ENCODE measurements at places on chromosomes 1 and 21. TPM values are rescaled to one million over a fixed set of nuclear protein-coding genes. Genes with fewer than 3 reads are reported as not detected.

GRCh38 chr1:168260393-168260792 lies 20.3 kb upstream of the TBX19 start:
- no peak for DNase-seq

- DNase-seq: no peak
Observed at GRCh38 chr1:18145851-18146618, 38.4 kb downstream of the IGSF21 start.

- no peak for DNase-seq
Observed at GRCh38 chr1:65773391-65774123, 19.1 kb upstream of the PDE4B start.

DNA sequence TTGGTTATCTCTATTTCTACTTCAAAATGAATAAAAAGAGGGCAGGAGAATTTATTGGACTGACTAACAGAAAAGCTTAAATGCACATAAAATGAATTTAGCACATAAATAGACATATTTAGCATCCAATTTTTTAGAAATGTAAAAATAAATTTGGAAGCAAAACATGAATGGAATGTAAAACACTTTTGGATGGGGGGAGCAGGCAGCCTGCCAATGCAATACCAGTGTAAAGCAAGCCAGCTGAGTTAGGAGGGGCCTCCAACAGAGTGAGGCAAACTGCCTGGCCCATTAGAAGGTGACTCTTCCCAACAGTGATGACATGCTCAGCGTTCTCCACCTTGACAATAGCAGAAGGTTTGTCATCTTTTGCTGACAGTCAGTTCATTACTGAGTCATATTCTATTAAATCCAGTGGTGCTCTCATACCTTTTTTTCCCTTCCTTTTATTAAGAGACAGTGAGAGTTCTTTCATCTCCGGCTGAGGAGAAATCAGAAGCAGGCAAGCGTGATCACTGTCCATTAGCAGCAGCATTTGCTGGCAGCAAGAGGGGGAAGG lies 19.5 kb upstream of the EXO1 start:
- DNase-seq: no peak

DNA sequence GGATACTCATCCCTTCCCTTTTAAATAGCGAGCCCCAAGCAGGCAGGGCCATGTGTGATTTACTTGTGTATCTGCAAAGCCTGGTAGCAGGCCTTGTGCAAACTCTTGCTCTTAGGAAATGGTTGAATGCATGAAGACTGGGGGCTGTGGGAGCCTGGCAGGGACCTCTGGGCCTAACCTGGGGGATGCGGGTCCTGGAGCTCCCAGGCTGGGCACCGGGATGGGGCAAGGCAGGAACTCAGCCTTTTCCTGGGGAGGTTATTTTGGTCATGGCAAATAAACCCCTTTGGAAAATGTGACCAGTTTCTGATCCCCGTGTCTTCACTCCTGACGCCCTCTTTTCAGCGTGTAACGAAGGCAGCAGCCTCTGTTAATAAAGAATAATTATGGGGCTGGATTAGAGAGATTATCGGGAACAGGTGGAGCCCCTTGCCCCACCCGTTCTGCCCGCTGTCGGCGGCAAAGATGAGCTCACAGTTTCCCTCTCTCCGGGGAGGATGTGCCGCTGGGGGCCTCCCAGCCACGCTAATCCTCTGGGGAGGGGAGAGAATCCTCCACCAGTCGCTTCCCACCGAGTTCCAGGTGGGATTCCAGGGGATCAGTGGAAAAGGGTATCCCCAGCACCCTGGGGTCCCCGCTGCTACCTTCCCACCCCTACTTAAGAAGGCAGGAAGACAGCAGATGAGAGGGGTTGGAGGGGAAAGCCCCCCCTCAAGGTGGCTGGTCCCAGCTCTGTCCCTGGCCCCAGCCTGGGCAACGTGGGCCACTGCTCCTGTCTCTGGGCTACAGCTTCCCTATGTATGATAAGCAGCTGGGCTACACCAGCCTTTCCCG lies 69.7 kb upstream of the WNT4 start:
- no peak for DNase-seq

DNA sequence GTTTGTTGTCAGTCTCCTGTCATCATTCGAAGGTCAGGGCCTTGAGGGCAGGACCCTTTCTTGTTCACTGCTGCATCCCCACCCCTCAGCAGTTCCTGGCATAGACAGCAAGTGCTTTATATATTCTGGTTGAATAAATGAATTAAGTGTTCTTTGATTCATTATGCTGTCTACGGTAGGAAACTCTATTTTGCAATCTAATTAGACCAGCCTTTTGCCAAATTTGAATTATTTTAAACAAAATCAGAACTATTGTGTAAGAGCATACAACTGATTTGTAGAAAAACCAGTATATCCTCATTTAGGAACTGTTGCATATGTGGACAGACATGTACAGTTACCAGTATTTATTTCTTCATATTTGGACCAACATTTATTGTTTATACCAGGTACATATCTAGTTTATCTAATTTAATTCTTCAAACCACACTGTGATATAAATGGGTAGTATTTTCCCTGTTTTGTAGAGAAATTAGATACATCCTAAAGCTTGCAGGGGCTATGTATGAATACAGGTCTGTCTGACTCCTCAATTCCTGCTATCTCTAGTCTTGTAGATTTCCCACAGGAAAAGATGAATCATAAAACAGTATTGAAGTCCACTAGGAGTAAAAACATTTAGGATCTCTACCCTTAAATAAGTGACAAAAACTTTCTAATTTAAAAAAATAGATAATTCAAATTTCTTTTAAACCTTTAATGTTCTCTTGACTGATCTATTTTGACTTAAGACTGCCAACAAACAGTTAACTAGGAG lies 10.4 kb downstream of the MGST3 start:
- DNase-seq: no peak

DNA sequence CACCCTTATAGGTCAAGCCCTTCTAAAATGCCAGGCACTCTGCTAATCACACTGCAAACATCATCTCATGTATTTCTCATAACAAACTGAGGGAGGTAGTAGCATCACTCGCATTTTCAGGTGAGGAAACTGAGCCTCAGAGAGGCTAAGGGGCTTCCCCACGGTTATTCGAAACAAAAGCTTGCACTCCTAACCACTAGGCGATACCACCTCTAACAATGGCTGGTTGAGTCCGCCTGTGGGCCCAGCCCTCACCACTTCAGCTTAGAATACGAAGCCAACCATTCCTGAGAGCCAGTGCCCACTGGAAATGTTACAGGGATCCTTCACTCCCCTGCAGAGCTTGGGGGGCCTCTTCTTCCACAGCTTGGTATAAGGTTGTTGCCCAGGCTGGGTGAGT lies 65.3 kb upstream of the TENT5C start:
- DNase-seq: no peak

DNA sequence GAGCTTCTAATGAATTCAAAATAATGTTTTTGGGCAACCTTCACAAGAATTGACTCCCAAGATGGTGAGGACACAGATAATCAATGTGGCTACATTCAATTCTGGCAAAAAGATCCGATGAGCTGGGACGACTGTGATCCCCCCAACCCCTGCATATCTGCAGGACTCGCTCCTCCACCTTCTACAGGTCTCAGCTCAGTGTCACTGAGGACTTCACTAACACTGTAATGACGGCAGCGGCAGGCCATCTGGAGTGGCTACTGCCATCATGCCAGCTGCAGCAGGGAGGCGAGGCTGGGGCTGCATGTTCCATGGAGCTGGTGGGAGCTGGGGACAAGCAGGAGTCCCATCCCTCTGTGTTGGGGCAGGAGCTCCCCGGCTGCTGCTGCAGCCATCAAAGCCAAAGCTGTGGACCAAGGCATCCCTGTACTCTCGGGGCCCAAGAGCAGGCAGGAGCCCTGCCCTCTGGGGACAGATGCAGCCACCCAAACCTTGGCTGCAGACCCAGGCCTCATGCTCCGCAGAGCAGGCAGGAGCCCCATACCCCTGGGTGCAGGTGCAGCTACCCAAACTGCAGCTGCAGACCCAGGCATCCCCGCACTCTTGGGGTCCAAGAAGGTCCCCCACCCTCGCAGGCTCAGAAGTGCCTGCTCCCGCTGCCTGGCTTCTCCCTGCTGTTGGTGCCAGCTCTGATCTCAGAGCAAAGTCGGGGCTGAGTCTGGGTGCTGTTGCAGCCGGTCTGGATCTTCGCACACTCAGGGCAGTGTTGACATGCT lies 12.2 kb upstream of the DHRS3 start:
- DNase-seq: no peak

DNA sequence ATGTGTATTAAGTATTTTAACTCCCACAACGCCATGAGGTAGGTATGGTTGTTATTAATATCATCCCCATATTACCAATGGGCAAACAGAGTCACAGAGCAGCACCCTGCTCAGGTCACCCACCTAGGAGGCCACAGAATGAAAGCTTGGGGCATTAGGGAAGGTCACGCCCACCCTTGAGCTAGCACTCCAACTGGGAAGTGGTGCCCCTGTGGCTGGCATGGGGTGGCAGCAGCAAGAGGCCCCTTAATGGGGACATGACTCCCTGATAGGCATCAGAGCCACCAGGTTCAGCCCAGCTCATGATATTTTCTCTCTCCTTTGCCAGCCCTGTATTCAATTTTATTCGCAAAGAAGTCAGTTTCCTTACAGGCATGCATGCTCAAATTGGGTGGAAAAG lies 90.6 kb downstream of the DMRTB1 start:
- DNase-seq: no peak

GRCh38 chr1:25599969-25600610 lies 16.5 kb upstream of the MAN1C1 start:
- DNase-seq: no peak

- no peak for DNase-seq
Observed at GRCh38 chr1:41851589-41851988, 67.1 kb downstream of the HIVEP3 start.

GRCh38 chr1:119428991-119429390 lies 14.0 kb downstream of the HSD3B2 start:
- no peak for DNase-seq

DNA sequence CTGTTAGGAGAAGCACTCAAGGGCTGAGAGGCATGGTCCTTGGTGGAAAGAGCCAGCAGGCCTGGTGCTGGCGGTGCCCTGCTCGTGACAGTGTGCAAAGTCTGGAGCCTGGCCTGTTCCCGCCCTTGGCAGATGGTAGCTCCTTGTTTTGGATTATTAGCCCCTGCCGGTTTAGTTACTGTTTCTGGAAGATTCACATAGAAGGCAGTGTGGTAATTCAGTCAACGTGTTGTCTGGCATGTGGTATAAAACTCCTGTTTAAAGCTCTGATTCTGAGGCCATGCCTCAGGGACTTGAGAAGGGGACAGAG lies 6.8 kb downstream of the PKNOX1 start:
- DNase-seq: peak; percentile 9

DNA sequence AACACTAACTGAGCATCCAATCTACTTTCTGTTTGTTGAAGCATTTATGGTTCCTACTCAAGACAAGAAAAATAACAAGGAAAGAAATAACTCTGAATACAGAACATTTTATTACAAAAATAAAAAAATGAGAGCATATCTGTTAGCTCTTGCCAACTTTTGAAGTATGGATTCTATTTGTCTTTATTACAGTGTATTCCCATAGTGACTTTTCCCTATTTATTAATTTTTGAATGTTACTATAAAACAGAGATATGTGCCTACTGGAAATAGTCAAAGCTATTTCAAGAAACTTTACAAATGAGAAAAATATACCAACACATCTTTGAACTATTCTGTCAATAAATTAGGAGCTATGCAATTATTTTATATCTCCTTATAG lies 153.0 kb downstream of the HLX start:
- peak; percentile 31 for DNase-seq

DNA sequence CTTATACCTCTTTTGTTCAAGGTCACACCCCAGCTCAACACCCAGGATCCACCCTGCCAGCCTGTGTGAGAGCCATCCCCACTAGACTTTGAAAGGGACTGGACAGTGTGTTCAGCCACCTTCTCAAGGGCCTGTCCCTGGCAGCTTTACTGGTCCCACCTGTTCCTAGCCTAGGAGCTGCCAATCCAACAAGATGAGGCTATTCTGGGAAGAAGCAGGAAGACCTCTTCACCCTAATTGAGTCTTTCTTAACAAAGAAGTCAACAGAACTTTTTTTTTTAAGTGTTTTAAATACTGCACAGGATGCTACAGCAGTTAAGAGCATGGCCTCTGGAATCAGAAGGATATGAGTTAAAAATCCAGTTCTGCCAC lies 95.8 kb upstream of the HOOK1 start:
- DNase-seq: no peak

The ZBTB8B gene
- 0.10 TPM for total RNA-seq

The OPN3 gene
- total RNA-seq: 11.9 TPM

The SLC9C2 gene
- total RNA-seq: not detected

The RAB25 gene
- 31.7 TPM for total RNA-seq

The UTS2 gene
- total RNA-seq: 0.30 TPM

The C4BPA gene
- total RNA-seq: 0.39 TPM

The CASZ1 gene
- 34.0 TPM for total RNA-seq

The RBP7 gene
- total RNA-seq: 11.6 TPM

The PRDX6 gene
- 135 TPM for total RNA-seq

Measured in skin of body (tissue), 3 donors.